ENCODE measurements at places on chromosomes 6 and 20.

GRCh38 chr6:125277838-125278237 lies 23.9 kb downstream of the HDDC2 start:
- no peak for DNase-seq

DNA sequence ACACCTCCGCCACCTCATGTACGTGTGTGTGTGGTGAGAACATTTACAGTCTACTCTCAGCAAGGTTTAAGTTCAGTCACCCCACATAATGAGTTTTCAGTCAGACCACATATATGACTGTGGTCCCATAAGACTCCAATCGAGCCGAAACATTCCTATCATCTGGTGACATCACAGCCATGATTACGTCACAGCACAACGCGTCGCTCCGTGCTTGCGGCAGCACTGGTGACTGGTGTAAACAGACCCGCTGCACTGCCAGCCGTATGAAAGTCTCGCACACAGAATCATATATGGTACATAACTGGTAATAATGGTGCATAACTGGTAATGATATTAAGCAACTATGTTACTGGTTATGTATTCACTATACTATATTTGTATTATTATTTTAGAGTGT lies 150.7 kb downstream of the DLL1 start:
- no peak for DNase-seq

GRCh38 chr6:137491478-137491877 lies 2.7 kb downstream of the OLIG3 start:
- DNase-seq, result no peak

DNA sequence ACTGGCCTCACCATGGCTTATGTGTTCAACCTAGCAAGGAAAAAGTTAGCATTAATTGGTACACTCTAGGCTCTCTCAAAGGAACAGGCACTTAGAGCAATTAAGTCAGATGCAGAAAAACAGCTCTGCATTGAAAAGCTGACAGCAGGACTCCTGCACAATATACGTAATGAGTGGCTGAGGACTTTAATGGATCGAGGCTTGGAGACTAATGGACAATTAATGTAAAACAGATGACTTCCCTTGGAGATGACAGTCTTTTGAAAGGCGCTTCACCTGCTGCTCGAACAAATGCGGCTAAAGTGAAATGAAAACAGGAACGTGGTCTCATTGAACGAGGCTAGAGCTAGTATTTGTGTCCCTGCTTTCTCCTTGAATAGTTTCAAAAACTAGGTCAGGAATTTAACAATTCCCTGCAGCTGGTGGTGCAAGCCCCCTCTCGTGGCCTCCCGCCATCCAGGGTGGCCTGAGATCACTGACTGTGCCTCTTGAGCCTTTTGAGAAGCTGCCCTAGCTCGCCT lies 137.1 kb downstream of the ELOVL4 start:
- DNase-seq, result no peak

Data from KG1 (cell line).